ENCODE measurements at places on chromosomes 12 and 14.

DNA sequence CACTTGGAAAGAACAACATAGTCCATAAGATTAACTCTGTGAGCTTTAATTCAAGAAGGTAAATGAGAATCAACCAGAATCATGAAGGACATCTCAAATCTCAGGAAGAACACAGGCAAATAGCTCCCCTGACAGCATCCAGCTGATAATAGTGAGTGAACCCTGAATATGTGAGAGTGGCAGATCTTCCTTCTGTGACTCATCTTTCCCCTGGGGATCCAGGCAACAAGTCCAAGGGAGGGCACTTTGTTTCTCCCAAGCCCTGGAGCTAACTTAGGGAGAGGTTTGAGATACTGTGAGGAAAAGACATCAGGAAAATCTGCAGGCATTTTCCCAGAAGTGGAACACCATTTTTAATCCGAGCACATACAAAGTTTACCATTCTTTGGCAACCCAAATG lies 763.9 kb upstream of the MGAT4C start:
- peak; percentile 3 for DNase-seq

GRCh38 chr12:42786400-42787148 lies 197.0 kb upstream of the PRICKLE1 start:
- no peak for DNase-seq

- DNase-seq, result no peak
Observed at GRCh38 chr12:83945871-83946270, 966.7 kb downstream of the SLC6A15 start.

- no peak for DNase-seq
Observed at GRCh38 chr12:7269273-7269672, 34.6 kb upstream of the ACSM4 start.

DNA sequence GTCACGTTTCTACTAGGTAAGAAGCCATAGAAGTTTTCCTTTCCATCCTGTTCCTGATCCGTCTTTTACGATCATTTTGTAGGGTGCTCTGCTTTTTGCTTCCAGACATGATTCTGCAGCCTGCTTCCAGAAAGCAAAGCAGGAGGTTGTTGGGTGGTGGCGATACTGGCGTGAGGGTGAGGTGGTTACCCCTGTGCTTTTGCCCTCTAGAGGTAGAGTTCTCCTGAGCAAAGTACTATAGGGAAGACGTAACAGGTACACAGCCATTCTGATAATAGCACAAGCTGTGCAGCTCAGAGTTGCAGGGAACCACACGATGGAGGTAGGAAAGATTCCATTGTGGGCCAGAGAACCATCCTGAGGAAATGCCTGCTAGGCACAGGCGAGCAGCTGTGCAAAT lies 186.0 kb downstream of the PAH start:
- no peak for DNase-seq

DNA sequence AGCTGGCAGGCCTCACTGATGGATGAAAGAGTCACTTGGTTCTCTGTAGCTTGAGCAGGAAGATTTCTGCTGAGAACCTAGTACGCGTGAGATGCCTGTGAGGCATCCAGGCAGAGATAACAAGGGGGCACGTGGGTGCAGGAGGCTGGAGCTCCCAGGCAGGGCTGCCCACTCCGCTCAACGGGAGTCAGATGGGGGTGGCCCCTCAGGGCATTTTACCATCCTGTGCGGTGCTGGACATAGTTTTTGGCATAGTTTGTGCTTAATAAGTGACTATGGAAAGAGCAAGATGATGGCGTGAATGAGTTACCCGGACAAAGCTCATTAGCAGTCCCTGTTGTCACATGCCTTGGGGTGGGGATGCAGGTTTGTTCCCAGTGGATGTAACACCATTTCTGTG lies 182.8 kb downstream of the TSPAN9 start:
- DNase-seq, result no peak

DNA sequence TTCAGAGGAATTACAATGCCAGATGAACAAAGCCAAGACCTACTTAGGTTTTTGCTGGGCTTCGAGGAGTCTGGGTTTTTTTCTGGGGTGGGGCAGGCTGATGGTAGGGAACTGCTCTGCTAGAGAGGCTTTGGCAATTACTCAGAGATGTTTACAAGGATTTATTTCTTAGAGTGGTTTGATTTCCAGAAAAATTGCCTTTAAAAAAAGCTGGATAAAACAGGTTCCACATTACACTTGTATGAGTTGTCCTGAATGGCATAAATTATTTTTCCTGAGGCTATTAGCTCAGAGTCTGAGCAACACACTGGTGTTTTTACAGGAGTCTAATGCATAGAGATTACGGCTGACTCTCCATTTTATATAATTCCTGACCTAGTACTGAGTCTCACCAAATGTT lies 118.5 kb upstream of the FRMD6 start:
- no peak for DNase-seq

GRCh38 chr12:117052386-117053049 lies 46.7 kb downstream of the TESC start:
- no peak for DNase-seq

DNA sequence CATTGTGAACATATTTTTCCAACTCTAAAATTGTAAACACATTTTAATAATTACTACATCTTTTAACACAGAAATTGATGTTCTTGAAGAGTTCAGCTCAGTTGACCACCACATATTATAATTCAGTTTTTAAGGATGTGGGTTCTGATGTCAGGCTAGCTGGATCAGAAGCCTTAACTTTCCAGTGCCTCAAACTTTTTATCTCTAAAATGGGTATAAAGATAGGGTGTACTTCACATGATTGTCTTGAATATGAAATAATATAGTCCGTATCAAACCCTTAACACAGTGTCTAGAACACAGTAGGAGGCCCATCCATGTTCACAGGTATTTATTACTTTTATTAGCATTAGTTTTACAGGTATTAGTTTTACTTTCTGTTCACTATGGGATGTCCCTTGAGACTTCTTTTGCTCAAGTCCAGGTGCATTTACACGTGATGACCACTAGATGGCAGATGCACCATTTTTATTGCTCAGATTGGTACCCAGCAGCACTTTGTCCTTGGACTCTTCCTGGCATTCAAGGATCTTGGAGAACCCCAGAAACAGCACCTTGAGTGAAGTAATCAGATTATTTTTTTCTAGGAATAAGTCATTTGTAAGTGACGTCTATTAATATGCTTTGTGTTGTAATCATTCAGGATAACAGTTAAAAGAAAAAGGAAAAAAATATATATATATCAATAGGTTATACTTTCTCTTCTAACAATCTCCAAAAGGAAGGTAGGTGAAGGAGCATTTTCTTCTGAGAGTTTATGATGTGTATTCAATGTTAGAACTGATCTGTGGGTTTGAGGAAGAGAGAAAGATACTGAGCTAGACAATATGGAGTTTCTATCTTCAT lies 580.2 kb downstream of the ETNK1 start:
- DNase-seq, result peak; percentile 74

GRCh38 chr14:97538749-97539410 lies 741.7 kb downstream of the VRK1 start:
- DNase-seq, result no peak

- DNase-seq, result no peak
Observed at GRCh38 chr14:59046746-59047145, 141.7 kb upstream of the DAAM1 start.

DNA sequence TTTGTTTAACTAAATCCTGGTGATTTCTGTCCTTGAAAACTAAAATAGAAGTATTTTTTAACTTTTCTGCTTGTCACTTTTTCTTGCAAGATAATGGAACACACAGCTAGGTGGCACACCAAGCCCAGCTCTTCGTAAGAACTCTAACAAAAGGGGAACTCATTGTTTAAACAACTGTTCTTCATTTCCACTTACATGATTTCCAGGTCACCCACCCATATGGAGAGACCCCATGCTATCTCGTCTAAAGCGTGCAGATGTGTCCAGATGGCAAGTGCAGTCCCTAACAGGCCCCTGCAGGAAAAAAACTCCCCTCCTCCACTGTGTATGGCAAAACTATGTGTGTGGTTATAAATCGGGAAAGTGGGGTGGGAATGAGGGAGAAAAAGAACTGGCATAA lies 43.3 kb upstream of the NT5DC3 start:
- DNase-seq, result no peak

GRCh38 chr12:130354407-130354806 lies 16.7 kb downstream of the PIWIL1 start:
- no peak for DNase-seq

DNA sequence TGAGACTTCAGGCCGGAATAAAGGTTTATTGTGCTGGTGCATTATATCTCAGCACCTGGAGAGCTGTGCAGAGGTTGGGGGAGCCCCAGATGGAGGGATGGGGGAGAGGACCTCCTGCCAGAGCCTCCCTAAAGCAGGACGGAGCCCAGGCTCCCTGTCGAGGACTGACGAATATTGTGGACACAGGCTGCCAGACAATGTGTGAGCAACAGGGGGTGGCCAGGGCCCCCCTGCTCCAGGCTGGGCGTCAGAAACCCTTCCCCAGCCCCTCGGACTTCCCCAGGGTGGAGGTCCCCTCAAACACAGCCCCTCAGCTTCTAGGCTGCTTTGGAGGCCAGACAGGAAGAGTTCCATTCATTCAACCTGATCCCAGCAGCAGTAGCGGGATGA lies 8.0 kb downstream of the TMEM119 start:
- DNase-seq, result no peak

DNA sequence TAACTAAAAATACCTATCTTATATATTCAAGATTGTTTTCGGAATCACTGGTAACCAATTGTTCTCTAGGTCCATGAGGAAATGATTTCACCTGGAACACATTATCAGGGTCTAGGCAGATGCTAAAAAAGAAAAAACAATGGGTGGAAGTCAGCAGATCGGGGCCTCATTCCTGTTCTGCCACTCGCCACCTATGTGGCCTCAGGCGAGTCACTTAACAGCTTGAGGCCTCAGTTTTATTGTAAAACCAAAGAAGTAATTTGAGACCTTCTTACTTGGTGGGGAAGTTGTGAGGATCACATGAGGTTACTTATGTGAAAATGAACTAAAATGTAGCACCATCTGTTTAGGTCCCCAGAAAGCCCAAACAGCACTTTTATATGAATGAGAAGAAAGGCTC lies 6.2 kb upstream of the RNASE10 start:
- no peak for DNase-seq

- DNase-seq, result no peak
Observed at GRCh38 chr14:94638961-94639817, 27.0 kb downstream of the SERPINA3 start.

DNA sequence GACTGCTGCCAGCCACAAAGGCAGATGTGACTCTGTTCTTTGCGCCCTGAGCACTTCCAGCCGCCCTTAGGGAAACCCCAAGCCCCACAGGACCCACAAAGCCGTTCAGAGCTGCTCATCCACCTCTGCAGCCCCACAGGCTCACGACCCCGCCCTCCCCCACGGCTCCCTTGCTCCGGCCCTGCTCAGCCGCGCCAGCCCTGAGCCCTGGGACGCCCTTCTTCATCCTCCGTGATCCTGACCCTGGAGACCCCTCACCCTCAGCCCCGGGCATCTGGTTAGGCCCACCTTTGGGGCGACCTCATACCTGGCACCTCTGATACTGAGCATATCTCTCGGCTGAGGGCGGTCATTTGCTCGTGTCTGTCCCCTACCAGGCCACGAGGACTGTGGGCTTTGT lies 125.8 kb upstream of the EVL start:
- DNase-seq, result no peak

- DNase-seq, result no peak
Observed at GRCh38 chr12:66017736-66018135, 112.8 kb downstream of the LLPH start.

DNA sequence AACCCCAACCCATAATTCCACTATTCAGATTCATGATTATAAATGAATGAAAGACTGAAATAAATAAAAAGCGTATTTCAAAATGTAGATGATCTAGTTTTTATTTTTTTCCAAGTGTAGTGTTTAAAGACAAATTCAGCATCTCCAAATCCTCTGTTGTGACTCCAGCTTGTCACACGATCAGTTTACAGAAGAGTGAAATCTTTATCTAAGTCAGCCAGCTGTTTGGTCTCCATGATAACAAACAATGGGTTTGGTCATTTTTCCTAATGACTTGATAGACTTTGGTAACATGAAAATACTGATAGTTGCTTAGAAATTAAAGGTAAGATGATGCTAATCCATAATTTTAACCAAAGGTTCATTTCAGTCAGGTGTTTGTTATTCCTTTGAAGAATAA lies 114.5 kb upstream of the RASSF8 start:
- no peak for DNase-seq

DNA sequence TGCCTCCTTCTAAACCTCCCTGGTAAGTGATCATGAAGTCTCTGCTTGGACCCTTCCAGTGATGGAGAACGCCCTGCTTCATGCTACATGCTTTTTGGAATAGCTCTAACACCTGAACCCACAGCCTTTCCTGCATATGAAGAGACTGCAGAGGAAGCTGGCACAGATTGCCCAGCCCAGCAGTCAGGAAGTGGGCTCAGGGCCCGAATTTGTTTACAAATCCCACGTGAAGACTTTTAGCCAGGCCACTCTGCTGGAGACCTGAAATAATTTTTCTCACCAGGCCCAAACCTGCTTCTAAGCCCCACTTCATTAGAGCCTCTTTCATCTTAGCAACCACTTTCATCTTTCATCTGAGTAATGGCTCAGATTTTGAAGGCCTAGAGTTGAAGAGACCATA lies 22.9 kb downstream of the RTN1 start:
- no peak for DNase-seq

- no peak for DNase-seq
Observed at GRCh38 chr14:89166633-89167032, 250.4 kb downstream of the FOXN3 start.

DNA sequence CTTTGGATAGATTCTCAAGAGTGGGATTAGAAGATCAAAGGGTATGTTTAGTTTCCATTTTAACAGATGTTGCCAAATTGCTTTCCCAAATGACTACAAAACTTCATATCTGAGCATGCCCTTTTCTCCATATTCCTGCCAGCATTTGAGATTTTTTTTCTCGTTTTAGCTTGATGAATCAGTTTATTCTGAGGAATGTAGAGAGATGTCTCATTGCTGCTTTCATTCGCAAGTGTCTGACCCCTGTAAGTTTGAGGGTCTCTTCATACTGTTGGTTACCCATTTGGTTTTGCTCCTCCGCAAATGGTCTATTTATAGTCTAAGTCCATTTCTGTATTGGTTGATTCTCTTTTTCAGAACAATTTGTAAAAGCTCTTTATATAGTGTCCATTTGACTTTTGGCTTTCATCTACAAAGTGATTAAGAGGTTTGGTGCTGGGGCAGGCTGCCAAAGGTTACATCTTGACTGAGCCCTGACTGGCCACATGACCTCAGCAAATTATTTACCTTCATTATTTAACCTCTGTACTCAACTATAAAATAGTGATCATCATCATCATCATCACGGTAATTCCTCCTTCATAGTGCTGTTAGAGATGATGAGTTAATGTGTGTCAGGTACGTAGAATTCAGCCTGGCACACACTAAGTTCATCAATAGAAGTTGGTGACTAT lies 33.6 kb downstream of the HCAR2 start:
- DNase-seq, result no peak

DNA sequence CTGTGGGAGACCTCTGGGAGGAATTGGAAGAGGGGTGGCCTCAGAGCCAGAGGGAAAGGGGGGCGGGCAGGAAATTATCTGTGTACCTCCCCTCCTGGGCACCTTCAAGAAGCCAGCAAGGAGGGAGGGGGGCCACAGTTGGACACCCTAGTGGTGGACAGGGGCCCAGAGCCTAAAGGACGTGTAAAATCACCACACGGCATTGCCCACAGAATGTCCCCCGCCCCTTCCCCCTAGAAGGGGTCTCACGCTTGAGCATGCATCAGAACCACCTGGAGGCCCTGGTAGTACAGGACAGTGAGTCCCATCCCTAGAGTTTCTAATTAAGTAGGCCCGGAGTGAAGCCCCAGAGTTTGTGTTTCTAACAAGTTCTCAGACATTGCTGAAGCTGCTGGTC lies 8.2 kb downstream of the ENDOU start:
- no peak for DNase-seq
